ENCODE measurements at places on chromosomes 16 and 17.

DNA sequence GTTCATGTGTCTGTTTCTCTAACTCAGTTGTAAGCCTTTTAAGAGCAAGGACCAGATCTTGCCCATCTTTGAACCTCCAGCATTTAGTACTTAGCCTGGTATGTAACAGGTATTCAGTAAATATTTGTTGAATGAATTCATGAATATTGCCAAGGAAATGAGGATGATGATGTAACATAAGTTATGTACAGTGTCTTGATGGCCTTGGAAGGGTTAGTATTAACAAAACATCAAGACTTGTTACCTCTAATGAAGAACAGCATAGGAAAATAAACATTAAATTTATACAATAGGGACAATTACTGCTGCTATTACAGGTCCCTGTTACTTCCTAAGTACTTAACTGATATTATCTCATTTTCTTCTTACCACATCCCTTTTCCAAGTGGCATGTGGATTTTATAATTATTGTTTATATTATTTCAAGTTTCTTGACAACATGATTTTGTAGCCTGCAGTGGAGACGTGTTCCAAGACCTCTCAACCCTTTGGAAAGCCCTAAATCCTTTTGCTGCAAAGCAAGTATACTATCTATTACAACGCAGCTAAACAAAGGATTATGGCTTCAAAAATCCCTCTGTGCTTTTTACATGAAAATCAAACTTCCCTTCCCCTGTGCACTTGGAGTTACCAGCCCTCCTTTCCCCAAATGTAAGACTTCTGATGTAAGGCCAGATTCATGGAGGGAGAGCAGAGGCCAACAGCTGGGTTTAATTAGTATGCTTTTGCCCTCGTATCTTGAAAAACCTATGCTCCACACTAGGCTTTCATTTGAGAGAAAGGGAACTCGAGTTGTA lies 77.4 kb upstream of the SMIM36 start:
- DNase-seq = no peak

DNA sequence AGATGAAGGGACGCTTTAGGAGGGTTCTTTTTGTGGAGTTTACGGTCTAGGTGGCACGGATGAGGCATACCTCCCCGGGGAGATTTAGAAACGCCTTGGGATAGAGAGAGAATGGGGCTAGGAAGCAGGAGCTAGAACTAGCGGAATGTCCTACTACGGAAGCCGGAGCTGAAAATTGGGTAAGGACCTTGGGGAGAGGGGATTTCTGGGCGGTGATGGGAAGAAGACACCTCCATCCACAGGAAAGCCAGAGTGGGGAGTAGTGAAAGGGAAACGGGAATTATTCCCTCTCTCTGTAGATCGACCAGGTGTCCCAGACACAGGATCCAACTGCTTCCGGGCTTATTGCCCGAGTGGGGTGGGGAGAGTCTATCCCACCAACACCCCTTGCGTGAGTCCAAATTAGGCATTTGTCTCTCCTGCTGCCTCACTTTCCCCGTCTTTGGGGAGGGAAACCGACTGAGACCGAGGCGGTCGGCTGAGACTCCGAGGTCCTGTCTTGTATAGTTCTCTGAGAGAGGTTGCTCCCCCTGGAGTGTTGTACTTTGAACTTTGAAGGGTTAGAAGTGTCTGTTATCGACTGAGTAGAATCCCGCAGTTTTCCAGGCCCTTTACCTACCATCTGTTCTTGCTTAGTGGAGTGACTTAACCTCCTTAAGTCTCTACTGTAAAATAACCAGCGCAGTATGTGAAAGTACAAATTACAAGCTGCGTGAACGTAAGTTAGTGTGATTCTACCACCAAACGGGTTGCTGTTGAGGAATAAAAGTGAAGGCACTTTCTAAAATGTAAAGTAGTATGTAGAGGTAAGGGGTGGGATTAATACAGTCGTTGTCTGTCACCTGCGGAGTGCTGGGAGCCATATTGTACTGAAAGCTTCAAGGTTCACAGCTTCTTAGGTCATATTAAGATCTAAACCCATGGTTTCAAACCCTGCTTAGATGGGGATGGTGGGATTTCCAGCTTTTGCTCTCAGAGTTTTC lies 1.0 kb downstream of the RSPRY1 start:
- DNase-seq = no peak

DNA sequence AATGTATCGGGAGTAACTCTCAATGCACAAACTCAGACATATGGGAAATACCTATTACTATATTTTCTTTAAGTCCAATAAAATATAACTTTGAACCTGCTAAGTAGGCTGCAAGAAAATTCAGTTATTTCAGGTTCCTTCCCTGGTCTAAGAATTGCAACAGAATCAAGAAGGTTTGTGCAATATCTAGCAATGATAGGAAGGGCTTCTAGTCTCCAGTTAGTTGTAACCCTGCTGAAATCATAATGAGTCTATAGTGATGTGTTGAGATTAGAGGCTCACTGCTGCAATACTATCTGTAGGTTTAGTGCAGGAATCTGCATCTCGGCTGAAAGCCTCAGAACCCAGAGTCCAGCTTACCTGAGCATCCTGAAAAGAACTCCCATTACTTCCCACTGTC lies 110.5 kb downstream of the PMP22 start:
- no peak for DNase-seq

- no peak for DNase-seq
These were observed 31.6 kb downstream of the AATF start for GRCh38 chr17:36980280-36980761.

GRCh38 chr17:22492331-22492730 lies 800.0 kb downstream of the KCNJ18 start:
- DNase-seq = no peak

- no peak for DNase-seq
These were observed 7.7 kb downstream of the CBX4 start for GRCh38 chr17:79831265-79832217.

DNA sequence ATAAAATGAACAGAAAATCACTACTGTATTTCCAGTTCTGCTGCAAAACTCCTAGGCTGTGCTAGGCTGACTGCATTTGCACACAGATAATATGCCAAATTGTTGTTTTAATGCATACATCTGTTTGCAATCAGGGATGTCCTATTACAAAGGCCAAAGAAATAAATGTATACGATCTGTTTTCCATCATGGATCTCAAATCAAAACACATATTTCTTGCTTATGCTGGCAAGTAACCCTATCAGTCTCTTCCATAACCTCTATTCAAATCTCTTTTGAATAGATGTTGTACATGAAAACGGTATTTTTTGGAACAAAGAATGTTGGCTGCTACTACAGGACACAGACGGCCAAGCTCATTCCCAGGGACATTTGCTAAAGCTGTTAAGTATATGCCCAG lies 56.6 kb downstream of the DUSP14 start:
- no peak for DNase-seq

DNA sequence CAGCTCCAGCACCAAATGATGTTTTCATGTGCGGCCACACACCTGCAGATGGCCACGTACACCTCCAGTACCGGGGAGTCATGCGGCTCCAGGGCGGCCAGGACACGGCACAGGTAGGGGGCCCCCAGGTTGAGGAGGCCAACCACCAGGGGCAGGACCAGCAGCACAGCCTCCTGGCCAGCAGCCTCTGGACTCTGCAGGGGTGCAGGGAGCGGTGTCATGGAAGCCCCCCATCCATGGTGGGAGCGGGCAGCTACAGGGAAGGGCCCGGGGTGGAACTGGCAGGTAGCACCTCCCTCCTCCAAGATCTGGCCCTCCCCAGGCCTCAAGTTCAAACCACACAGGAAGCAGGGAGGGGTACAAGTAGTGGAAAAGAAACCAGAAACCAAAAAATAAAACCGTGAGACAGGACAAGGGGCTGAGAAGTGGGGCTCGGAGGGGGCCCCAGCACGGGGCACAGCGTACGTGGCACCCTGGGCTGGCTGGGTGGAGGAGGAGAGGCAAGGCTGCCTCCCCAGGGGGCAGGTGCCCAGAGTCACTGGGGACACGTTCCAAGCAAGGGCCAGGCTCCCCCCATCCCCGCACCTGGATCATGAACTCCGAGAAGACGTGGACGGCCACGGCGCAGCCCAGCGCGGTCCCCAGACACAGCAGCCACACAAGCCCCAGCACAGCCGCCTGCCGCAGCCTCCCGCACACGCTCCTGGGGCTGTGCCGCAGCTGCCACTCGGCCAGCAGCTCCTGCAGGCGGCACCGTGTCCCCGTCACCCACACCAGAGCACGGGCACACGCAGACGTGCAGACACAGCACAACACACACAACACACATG lies 7.4 kb downstream of the TMC6 start:
- DNase-seq = no peak

DNA sequence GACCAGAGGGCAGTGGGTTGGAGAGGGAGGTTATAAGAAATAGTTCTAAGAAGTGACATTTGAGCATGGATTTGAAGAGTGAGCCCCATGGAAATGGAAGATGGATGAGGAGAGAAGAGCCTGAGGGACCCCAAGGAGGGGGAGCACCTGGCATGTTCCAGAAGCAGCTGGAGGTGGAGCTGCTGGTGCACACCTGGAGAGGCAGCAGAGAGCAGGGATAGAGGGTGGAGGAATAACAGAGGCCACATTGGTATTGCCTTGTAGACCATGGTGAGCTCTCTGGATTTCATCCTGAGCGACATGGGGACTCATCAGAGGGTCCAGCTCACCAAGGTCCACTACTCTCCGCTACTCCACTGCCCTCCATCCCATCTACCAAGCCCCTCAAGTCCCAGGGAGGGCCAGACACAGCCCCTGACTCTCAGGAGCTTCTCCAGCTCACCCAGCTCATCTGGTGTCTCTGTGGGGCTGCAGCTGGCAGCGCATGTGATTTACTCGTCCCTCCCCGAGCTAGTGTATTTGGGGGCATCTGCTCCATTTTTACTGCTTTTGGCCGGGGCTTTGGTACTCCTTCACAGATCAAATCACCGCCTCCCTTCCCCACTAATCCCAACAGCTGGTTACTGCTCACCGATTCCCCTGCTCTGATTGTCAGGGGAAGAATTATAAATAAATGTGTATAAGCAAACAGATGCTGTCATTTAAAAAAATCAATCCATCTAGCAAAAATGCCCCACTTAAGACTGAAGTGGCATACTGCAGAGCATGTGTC lies 22.1 kb upstream of the KDM8 start:
- DNase-seq = no peak

GRCh38 chr16:77406680-77407079 lies 28.2 kb downstream of the ADAMTS18 start:
- no peak for DNase-seq

DNA sequence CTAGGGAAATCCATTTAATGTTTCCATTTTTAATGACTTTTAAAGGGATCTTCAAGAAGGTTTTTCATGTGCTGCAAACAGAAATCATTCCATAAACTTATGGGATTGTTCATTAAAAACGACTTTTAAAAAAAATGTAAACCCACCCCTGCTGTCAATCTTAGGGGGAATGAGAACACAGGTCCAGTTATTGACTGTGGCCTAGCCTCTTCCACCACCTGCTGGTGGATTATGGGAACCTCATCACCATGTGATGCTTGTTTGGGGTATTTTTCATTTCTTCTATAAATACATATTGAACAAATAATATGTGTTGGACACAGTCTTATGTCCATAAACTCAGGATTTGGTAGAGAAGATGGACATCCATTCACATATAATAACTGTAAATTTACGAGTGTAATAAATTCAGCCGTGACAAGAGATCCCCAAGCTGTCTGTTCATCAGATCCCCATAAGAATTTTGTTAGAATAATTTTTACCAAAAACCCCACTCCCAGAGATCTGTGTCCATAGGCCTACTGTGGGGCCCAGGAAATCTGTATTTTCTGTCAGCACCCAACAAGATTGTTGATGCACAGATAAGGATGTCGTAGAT lies 42.0 kb upstream of the TMC5 start:
- no peak for DNase-seq

GRCh38 chr17:28992185-28992584 lies 13.6 kb downstream of the SEZ6 start:
- DNase-seq = no peak

- no peak for DNase-seq
These were observed 59.7 kb downstream of the B9D1 start for GRCh38 chr17:19302791-19303331.

- DNase-seq = no peak
These were observed 18.9 kb upstream of the HOXB9 start for GRCh38 chr17:48644910-48645557.

GRCh38 chr17:78769196-78769773 lies 12.8 kb downstream of the CYTH1 start:
- no peak for DNase-seq

- DNase-seq = peak; percentile 84
These were observed at the start of gene FAM83G for GRCh38 chr17:19004421-19005136. Gene FAM83G (minus strand): TSS chr17:19004764. CDS start chr17:19004041, 723 bp downstream.
